ENCODE measurements at places on chromosomes 3 and 15.

GRCh38 chr3:168322941-168323340 lies 227.2 kb upstream of the GOLIM4 start:
- DNase-seq, result no peak

DNA sequence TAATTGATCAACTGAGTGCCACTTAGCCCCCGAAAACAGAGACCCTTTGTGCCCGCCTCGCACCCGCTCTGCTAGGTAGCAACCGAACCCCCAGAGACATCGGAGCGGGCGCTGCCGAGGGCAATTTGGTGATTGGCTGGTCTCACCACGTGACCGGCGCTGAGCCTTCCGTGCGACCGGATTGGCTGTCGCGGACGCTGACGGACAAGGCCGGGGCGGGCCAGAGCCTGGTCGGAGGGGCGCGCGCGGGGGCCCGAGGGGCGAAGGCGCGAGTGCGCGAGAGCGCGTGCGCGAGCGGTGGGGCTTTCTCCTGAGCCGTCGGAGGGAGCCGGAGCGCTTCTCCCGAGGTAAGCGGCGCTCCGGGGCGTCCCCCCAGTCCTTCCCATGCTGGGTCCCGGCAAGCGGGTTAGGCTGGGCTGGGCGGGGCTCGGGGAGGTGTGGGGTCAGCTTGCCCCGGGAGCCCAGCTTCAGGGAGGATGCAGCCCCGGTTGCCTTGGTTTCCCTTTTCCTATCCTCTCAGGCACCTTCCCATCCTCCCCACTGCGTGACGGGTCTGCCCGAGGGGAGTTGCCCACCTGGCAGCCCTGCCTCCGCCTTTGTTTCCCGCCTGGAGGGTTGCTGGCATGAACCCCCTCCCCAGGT lies at the start of gene TMEM108:
Gene TMEM108, plus strand, starts transcription at position 303 of the 642 bp plus-strand sequence.
- no peak for DNase-seq

DNA sequence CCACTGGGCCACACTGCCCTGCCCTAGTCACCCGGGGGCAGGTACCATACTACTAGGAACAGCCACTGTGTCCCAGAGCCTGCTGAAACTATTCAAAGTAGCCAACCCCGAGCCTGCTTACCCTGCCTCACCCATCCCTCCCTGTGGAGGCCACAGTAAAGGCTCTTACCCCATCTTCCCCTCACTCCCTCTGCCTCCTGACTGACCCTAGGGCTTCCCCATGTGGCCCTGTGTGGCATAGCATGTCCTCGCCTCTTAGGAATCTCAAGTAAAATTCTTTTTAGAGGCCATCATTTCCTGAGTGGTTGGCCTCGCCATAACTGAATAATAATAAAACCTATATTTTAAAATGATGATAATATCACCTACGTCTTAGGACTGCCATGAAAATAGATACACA lies 112.2 kb upstream of the SLC6A11 start:
- peak; percentile 18 for DNase-seq

DNA sequence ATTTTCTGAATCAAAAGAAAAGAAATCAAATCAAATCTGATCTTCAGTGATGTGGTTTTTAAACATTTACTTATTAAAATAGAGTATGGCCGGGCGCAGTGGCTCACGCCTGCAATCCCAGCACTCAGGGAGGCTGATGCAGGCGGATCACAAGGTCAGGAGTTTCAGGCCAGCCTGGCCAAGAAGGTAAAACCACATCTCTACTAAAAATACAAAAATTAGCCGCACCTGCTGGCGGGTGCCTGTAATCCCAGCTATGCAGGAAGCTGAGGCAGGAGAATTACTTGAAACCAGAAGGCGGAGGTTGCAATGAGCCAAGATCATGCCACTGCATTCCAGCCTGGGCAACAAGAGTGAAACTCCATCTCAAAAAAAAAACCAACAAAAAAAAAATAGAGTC lies 169.1 kb downstream of the ULK4 start:
- no peak for DNase-seq

DNA sequence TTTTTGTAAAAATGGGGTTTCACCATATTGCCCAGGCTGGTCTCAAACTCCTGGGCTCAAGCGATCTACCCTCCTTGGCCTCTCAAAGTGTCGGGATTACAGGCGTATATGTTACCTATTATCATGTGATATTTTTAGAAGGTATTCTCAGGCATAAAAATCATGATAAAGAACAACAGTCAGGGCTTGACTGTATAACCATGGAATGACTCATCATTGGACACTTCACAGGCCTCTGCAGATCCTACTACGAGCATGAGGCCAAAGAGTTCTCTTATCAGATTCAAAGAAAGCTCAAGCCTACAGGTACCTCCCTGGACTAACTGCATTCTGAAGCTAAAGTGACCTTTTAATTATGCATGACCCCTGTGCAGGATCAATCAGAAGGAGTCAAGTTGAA lies 91.7 kb upstream of the PRICKLE2 start:
- no peak for DNase-seq

GRCh38 chr3:183378008-183378407 lies 50.4 kb downstream of the MCF2L2 start:
- DNase-seq, result no peak
